ENCODE measurements at places on chromosomes 6 and 20.

DNA sequence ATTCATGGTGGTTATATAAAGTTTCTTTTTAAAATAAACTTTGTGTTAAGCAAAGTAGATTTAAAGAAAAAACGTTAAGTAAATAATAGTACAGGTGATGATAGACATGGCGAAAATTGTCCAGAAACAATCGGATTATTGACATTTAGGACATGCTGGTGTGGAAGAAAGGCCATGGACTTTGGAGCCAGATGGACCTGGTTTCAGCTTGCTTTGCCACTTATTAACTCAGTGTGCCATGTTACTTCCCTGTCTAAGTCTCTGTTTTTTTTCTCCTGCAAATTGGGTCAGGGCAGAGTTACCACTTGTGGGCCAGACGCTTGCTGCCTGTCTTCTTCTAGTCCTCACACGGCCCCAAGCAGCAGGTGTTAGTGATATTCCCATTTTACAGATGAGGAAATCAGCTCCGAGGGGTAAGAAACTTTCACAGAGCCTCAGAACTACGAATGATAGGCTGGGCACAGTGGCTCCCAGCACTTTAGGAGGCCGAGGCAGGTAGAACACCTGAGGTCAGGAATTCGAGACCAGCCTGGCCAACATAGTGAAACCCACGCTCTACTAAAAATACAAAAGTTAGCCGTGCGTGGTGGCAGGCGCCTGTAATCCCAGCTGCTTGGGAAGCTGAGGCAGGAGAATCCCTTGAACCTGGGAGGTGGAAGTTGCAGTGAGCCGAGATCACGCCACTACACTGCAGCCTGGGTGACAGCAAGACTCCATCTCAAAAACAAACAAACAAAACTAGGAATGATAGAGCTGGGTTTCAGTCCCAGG, 12.4 kb downstream of the KIF3B start:
- no peak for DNase-seq

- DNase-seq, result no peak
Observed at GRCh38 chr20:53611449-53611894, 17.8 kb upstream of the ZNF217 start.

DNA sequence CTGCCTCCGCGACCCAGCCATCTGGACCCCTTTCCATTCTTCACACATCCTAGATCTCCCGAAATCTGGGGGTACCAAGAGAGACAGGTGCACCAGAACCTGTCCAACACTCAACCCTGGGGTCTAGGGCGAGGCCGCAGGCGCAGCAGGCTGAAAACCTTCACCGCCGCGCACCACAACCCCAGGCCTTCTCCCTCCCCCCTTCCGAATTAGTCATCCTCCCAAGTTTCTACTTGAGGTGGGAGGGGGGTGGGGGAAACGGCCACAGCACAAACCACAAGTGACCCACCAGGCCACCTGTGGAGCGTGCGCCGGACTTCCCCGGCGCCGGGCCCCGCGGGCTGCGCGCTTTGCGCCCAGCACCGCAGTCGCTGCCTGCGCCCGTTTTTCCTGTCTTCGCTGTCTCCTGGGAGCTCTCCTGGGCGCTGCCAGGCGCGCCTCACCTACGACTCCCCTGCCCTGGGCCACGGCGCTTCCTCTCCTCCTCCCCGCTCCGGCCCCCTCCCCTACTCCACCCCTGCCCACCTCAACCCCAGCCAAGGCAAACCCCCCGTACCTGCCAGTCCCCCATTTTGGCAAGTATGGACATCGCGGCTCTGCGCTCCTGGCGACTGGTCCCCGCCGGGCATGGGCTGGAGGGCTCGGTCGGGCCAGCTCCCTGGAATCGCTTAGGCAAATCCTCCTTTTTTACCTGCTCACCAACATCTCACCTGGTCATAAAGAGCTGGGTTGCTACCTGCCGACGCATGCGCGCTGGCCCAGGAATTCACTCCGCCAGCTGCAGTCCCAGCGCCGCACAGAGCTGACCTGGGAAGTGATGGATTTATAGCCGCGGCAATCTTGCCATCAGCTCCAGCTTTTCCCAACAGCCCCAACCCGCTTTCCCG, 4.2 kb upstream of the TFAP2A start:
- peak; percentile 56 for DNase-seq

GRCh38 chr6:163356324-163356723, 58.2 kb upstream of the QKI start:
- peak; percentile 26 for DNase-seq

GRCh38 chr20:40961686-40962640, 66.7 kb upstream of the TOP1 start:
- DNase-seq, result no peak

GRCh38 chr6:158567871-158568401, 8.0 kb downstream of the TMEM181 start:
- DNase-seq, result no peak
